NCI-H187 (cell line): ENCODE measurements at places on chromosomes 6 and 20.

DNA sequence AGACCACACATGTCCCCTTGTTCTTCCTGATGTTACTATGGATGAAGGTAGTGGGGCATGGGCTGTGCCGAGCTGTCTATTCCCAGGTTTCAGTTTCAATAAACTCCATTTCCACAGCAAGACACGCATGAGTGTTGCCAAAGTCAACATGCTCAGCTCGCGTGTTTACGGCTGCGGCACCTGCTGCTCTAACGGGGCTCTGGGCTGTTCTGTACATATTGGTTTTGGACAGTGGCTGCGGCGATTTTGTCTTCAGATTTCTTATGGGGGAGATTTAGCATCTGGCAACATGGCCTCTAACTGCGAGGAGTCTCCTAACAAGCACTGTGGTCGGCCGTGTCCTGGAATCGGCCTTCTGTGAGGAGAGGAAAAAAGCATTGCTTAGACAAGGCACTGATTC is 58.6 kb downstream of the TMEM242 start:
- DNase-seq = no peak

DNA sequence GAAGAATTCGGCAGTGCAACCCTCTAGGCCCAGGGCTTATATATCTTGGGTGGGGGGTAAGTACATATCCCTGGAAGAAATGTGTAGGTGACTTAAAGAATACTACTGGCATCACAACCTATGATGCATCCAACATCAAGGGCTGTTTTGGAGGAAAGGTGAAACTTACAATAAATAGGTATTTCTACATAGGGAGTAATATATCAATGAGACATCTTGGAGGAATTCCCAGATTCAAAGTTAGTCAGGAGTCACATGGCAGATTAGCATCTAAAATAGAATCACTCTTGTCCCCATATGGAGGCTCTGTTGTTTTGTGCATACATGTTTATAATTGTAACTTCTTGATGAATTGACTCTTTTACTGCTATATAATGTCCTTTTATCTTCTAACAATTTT is 375.5 kb downstream of the PAX1 start:
- no peak for DNase-seq

- DNase-seq = no peak
Observed at GRCh38 chr6:111703723-111704122, 98.0 kb upstream of the TRAF3IP2 start.

DNA sequence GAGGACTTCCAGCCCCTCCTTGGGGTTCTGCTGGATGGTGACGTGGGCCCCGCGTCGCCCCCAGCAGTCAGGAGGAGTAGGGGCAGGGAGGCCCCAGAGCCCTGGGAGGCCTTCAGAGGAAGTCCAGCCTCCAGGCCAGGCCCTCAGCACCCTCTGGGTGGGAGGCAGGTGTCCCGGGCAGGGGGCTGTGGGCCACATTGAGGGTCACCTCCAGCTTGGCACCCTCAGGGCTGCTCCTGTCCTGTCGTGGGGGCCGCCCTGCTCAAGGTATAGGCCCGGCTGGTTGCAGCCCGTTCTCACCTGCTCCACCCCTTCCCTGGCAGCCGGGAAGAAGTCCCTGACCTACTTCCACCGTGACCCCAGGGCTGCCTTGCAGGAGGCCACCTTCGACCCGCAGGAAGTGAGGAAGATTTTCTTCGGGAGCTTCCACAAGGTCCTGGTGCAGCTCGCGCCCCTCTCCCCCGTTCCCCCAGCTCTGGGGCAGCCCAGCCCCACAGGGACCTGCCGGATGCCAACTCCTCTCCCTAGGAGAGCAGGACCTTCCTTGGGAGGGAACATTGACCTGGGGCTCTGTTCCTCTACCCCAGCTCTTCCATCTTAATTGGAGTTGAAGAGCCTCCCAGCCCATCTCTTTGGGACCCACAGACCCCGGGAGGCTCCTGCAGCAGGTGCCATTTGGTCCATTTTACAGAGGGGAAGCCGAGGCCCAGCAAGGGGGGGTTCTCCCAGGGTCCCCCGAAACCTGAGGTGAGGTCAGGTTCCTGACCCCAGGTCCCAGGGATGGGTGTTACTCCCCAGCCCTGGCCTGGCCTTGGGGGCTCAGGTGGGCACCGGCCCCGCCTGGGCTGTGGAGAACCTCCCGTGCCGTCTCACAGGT is 26.4 kb downstream of the COL20A1 start:
- no peak for DNase-seq

- no peak for DNase-seq
Observed at GRCh38 chr6:140744659-140745320, 1370.3 kb upstream of the CITED2 start.

DNA sequence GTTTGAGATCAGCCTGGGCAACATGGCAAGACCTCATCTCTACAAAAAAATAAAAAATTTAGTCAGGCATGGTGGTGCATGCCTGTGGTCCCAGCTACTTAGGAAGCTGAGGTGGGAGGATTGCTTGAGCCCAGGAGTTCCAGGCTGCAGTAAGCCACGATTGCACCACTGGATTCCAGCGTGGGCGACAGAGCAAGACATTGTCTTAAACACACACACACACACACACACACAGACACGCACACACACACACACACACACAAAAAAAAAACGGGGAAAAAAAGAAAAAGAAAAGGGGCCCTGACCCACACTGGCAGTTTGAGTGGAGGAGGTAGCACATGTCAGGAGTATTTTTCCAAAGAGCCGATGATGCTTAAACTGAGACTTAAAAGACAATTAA is 122.2 kb downstream of the AFG1L start:
- DNase-seq = no peak
